Activated CD4-positive, alpha-beta T cell treated with anti-CD3 and anti-CD28 coated beads, Interleukin-2, amount 50 U/mL, for 24 hours (primary cell): ENCODE measurements at places on chromosomes 4 and X.

DNA sequence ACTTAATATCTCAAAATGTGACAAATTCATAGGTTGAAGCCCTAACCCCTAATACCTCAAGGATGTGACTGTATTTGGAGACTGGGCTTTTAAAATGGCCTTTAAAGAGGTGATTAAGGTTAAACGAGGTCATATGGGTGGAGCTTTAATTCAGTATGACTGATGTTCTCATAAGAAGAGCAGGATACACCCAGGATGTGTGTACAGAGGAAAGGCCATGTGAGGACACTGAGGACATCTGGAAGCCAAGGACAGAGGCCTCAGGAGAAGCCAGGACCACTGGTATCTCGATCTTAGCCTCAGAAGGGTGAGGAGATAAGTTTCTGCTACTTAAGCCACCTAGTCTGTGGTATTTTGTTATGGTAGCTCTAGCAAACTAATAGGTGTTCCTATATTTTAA is 49.0 kb upstream of the SHISA3 start:
- DNase-seq: no peak

DNA sequence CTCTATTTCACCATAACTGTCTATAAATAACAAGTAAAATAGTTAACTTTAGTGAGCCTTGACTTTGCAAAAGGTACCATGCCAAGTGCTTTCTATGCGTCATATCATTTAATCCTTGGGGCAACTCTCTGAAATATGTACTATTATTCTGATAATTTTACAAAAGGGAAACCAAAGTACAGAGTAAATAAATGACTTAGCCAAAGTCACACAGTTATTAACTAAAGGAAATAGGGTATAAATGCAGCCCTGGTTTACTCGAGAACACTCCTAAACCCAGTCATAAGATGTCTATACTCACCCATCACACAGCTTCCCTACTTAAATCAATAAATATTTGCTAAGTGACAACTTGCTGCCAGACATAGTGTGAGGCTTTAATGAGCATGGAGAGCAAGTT is 14.4 kb downstream of the KCTD8 start:
- no peak for DNase-seq

GRCh38 chr4:33052241-33052640 is 2332.1 kb downstream of the PCDH7 start:
- DNase-seq: no peak

DNA sequence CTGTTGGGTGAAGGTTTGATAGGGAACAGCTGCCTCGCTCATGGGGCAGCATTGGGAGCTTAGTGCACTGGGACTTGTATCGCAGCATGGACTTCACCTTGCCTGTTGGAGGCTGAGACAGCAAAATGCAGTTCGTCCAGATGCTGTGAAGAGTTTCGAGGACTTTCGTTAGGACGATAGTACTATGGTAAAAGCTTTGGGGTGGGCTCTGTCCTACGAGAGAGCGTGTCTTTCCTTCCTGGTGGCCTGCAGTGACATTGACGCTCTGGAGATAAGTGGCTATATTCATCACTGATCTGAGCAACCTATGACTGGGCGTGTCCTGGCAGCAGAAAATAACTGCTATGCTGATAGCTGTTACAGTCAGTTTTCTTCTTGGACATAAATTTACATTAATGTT is 44.8 kb downstream of the ARHGAP10 start:
- no peak for DNase-seq

DNA sequence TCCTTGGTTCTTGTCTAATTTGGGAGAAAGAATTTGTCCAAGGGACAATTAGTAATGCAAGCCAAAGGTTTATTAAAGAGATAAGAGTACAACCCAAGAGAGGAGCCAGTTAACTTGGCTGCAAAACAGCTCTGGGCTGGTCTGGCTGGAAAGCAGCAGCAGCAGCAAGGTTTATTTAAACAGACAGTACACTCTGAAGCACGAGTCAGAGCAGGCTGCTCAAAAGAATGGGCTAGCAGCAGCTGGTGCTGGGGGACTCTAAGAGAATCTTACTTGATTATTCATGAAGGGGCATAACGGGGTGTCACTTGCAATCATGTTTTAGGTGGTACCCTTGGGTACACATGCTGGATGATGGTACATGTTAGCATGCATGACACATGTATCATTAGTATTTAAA is 17.1 kb upstream of the CT47C1 start:
- DNase-seq: no peak

DNA sequence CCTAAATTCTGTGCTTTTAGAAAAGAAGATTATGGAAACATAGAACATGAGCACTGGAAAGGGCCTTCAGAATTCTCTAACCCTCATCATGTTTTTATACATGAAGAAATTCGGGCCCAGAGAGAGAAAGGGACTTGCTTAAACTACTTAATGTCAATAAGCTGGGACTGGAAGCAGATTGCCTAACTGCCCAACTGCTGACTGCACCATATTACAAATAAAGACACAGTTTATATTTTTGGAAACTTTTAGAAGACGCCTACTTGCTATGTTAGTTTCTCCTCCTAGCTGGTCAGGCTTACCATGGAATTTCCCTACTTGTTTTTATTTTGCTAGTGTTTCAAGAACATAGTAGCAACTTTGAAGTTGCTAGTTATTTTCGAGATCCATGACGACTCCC is 47.1 kb downstream of the SLC9A6 start:
- no peak for DNase-seq

DNA sequence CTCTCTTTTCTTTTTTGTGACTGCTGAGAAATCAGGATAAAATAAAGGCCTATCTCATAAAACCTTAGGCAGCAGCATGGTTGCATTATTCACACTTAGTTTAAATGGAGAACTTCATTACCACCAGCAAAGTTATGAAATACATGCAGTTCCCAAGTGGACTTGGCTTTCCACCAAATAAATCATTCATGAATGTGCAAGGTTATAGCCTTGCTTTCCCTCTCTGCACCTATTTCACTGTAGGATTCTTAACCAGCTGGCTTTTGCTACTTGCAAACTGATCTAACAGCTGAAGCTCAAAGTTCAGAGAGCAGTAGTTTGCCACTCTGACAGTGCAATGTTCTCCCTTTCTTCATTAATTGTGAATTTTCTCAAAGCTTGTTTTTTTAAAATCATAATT is 140.1 kb upstream of the SMIM31 start:
- DNase-seq: no peak

- DNase-seq: no peak
These were observed 282.6 kb upstream of the PPARGC1A start for GRCh38 chr4:24172406-24172805.

DNA sequence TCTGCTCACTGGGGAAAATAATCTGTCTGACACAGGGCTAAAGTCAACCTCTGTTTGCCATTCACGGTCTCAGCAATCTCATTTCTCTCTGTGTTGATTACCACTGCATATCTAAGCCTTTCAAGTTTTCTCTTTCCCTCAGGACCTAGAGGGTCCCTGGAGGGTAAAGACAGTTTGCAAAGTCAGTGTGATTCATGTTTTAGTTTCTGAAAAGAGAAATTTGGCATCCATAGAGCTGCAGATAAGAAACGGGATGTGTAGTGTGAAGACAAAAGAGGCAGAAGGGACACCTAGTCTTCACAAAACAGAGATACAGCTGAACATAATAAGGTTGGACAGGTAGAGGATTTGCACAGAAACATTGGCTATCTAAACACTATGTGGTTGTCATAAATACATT is 34.5 kb upstream of the KDR start:
- DNase-seq: no peak
